HEK293T (cell line): ENCODE measurements at places on chromosomes 6 and 20.

DNA sequence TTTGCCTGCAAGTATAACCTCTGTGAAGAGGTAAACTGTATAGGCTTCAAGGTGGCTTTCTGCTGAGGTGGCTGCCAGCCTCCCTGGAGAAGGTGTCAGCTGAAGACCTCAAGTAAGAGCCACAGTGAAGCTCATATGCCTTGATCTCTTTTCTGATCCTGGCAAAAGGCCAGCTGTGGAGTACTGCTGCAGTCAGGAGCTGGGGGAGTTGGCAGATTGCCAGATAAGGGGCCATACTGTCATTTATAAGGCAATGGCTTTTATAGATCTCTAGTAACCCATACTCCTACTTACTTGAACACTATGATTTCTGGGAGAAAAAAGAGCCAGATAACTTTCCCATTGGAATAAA is 8.8 kb upstream of the CEP85L start:
- peak; percentile 74 for DNase-seq

DNA sequence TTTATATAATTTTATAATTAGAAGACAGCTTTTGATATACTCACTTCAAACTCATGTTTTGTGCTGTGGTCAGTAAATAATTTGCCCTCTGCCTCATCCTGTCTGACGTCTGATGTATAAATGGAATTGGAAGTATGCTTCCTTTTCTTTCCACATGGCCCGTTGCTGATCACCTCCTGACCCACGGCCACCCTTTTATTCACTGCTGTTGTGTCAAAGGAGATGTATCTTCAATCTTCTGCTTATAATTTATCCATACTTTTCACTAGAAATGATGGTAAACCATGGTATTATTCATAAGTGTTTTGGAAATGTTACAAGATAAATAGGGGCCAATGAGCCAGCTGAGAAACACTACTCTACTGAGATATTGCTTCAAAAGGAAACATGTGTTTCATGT is 841.8 kb downstream of the PHF3 start:
- DNase-seq = no peak

GRCh38 chr20:57940868-57941522 is 231.2 kb upstream of the PMEPA1 start:
- no peak for DNase-seq

- DNase-seq = peak; percentile 33
Measured at GRCh38 chr6:151647976-151648639, 154.3 kb downstream of the CCDC170 start.

GRCh38 chr6:151240036-151240685 is 394 bp downstream of the AKAP12 start:
- DNase-seq = peak; percentile 87

DNA sequence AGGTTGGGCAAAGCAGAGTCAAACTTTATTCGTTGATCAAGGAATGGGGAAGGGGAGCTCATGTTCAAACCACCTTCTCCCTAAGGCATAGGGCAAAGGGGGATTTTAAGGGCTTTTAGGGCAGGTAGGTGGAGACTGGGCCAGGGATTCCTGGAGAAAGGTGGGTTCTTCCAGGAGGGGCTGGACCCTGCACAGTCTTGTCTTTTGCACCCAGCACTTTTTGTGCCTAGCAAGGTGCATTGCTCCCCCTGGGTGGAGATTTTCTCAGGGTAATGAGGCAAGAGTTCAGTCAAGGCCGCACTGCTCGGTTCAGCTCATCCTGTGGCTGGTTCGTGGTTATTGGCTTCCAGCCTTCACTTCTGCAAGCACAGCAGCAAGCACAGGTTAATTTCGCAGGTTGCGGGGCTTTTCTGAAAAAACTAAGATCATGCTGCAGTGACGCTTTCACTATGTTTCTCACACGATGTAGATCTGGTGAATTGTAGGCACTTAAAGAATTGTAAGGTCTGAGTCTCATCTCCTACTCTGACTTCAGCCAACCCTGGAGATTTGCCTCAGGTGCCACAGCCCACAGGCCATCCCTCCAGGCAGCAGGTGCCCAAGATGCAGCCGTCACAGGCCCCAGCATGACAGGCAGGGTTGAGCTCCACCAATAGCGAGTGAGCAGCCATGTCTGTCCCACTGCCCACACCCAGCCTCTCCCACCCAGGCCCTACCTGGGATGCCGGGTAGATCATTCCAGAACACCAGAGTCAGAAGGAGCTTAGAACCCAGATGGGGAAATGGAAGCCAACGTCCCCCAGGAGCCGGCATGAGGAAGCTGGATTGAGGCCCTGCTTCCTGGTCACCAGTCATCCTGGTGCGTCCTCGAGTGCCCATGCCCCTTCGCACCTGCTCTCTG is 37.1 kb downstream of the SUN5 start:
- no peak for DNase-seq

DNA sequence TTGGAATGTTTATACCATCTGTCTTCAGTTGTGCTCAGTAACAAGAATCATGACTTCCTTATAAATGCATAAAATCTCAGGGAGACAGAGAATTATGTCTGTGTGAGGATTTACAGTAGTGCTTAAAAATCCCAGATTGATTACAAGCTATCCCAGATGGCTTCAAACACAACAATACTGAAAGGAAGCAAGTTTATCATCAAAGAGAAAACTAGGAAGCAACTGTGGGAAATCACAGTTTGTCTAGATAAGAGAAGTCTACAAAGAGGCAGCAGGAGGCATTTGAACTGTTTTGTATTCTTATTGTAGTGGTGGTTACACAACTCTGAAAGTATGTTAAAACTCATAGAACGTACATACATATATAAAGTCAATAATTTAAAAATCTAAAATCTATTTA is 104.4 kb upstream of the SALL4 start:
- no peak for DNase-seq

DNA sequence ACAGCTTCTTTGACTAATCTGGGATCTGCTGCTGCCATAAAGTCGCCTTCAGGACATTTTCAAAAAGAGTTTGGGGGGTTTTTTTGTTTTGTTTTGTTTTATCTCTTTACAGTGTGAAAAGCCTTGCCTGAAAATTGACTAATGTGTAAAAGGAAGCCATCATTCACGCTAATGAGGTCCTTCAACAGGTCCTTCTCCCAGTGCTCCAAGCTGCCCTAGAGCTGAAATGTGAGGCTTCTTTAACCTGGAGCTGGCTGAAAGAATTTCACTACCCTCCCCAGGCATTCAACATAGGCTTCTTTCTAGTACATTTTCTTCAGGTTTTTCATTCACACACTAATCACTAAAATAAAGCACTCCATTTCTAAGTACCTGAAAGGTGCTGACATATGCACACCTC is 145.1 kb upstream of the PRDM1 start:
- no peak for DNase-seq

GRCh38 chr6:72272958-72273357 is 348.9 kb upstream of the KCNQ5 start:
- no peak for DNase-seq

DNA sequence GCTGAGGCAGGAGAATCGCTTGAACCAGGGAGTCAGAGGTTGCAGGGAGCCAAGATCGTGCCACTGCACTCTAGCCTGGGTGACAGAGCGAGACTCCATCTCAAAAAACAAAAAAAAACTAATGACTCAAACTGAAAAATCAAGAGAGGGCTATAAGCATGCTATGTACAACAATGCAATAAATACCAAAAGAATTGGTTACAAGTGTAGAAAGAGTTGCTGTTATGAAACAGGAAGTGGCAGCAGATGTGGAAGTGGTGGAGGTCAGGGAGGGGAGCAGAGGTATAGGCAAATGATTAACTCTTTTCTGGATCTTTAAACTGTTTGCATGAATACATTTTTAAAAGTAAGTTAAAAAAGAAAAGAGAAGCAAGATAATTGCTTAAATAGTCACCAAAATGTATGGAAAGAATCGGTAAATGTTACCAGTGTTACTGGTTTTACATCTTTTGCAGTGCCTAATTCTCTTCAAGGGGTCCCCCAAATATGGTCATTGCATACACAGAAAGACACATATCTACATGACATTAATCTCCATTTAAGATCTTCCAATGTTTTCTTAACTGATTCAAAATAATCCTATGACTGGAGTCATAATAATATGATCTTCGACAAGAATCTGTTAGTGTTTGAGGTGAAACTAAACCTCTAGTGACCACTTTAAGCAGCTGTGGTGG is 15.0 kb downstream of the CALHM6 start:
- DNase-seq = no peak

DNA sequence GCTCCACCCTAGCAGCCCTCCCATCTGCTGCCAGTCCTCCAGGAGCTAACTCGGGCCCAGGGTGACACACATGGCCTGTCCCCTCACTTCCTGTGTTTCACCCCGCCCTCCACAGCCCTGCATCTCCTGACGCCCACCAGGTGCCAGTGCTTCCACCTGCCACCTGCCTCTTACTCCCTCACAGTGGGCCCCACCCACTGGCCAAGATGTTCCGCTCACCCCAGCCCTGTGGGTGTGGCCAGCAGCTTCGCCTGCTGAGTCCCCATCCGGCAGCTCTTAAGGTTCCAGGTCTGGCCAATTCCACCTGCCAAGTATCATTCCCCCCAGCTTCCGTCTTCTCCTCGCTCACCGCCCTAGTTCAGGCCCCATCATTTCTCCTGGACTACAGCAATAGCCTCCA is 184.1 kb downstream of the MBOAT1 start:
- DNase-seq = no peak

DNA sequence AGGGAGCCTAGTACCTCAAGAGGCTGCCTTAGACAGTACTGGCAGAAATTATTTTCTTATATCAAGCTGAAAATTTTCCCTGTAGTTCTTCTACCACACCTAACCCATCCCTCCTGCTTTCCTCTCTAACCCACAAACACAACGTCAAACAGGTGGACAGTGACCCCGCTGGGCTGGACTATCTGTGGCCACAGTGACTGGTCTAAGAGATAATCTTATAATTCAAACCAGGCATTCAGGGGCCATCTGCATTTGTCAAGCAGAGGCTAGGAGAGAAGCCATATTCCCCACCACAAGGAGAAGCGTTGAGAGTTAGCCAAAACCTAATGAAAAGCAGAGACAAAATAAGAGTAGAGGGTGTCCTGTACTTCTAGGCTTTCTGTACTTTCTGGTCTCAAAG is 8.2 kb downstream of the HDDC2 start:
- no peak for DNase-seq

DNA sequence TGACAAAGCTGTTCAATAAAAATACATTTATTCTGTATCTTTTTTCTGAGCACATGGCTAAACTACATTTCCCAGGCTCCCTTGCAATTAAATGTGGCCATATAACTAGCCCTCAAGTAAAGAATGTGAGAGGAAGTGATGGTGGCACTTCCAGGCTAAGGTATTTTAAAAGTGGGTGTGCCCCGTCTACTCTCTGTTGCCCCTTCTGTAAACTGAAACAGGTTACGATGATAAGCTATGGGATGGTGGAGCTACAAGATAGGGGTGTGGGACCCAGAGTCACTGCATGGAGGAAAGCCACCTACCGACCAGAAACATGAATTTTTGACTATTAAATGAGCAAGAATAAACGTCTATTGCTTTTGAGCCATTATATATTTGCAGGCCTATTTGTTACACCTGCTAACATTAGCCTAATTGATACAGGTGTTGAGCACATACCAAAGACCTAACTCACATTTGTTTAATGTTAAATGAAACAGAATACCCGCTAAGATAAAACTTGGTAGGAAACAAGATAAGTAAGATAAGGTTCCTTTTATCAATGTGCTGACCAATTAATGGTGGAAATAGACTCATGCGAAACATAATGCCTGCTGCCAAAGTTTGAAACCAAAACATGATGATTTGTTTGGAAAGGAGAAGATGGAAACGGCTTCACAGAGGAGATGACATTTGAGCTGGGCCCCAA is 3.1 kb downstream of the FYN start:
- no peak for DNase-seq

- no peak for DNase-seq
Measured at GRCh38 chr6:101259505-101259904, 134.0 kb upstream of the GRIK2 start.

DNA sequence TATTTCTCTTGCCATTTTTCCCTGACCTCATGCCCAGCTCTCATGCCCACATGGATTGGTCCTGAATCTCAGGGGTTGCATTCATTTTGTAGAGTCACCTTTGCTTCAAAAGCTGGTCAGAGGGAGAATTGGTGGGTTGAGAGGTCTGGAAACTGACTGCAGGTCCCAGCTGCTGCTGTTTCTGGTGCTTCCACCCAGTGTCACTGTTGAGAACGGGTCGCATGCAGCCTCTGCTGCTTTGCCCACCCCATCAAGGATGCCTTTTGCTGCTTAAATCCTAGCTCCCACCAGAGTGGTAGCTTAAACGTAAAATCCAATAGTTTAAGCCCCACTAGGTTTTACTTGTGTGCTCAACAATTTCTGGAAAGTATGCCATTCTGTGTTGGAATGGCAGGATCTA is 211.4 kb upstream of the TSHZ2 start:
- DNase-seq = no peak

DNA sequence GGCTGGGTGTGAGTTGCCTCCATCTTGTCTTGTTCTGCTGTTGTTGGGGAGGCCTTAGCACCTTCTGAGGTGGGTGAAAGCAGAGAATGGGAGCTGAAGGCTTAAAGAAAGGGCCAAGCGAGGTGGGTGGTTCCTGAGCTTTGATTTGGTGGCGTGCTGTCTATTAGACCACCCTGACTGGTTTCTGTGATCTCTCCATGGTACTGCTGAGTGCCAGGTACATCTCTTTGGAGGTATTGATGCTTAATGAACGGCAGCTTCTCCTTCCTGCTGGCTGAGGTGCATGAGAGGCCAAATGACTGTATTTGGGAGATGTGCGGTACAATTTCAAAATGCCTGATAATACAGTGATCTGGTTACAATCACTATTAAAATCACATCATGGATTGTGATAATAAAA is 15.4 kb downstream of the RIN2 start:
- no peak for DNase-seq

DNA sequence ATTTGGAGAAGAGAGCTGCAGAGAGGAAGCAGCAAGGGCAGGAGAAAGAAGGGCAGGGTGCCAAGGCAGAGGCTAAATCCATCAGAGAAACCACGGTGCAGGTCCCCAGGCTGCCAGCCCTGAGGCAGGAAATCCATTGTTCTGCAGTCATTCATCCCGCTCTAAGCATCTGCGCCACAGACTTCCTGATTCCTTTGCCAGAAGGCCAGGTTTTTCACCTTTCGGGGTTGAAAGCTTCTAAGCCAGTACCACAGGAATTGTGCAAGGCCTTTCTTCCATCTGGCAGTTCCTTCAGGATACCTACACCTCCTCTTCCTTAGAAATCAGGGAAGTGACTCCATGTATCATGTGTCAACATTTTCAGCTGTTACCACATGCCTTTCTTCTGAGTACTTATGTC is 45.6 kb downstream of the ADGRF5 start:
- no peak for DNase-seq

- DNase-seq = no peak
Measured at GRCh38 chr20:19991308-19991707, 25.9 kb upstream of the NAA20 start.

GRCh38 chr6:152338335-152339125 is 298.6 kb downstream of the SYNE1 start:
- peak; percentile 64 for DNase-seq

GRCh38 chr20:37935435-37935834 is 32.5 kb downstream of the VSTM2L start:
- no peak for DNase-seq

- no peak for DNase-seq
Measured at GRCh38 chr20:34842143-34842542, 16.7 kb upstream of the NCOA6 start.

- no peak for DNase-seq
Measured at GRCh38 chr20:11067359-11067758, 393.6 kb upstream of the JAG1 start.
